ENCODE measurements at places on chromosomes 12 and 14.

- no peak for DNase-seq
Measured at GRCh38 chr14:58288106-58288792, 10.1 kb upstream of the ARID4A start.

DNA sequence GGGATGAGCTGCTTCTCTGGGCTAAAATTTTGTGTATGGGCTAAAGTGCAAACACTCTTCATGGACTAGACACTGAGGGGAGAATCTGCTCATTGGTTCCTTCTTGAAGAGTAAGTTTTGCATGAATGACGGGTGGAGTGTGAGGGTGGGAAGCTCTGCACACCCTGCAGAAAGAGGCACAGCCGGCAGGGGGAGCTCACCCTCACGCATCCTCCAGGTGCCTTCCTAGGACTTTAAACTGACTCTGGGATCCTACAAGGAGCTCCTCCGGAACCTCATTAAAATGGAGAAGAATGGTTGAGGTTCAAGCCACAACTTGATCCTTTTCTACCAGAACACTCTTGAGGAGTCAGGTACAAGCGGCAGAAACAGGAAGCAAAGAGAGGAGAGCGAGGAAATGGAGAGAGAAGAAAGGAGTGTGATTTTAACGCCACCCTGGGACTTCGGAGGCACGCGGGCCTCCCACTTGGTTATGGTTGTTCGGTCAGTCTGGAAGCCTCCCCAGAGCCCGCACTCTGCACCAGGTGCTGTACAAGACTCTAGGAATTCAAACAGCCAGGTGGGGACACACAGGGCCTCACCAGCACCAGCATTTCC lies 87.5 kb downstream of the SETD3 start:
- no peak for DNase-seq

DNA sequence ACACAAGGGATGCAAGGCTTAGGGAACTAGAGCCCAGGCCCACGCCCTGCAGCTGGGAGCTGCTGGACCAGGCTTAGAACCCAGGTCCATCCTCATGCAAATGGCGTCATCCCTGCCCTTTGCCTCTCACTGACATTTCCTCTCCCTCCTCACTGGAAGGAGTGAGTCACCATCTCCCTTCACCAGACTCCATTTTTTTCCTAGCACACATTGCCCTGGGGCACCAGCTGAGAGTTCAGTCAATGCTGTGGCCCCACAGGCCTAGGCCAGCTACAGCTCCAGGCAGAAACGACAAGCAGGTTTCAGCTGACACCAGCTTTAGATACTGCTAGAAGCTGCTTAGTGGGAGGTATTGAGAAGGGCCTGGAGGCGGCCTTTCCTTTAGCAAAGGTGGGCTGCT lies 98.9 kb downstream of the RIMBP2 start:
- no peak for DNase-seq

- no peak for DNase-seq
Measured at GRCh38 chr12:68250454-68250853, 3.0 kb downstream of the IL22 start.

DNA sequence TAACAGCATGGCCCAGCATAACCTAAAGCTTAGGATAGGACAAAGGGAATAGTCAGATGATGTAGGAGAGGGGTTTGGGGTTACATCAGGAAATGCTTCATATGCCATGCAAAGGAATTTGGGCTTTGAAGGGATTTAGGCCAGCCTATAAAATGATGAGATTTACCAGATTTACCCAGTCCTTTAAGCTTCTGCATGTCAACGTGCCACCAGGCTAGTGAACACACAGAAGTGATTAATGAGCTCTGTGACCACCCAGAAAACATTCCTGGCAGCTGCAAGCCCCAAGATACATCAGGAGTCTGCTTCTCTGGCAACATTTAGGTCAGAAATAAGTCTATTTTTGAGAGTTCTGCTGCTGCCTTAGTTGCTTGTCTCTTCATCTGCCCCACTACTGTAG lies 118.3 kb downstream of the LRIG3 start:
- no peak for DNase-seq

DNA sequence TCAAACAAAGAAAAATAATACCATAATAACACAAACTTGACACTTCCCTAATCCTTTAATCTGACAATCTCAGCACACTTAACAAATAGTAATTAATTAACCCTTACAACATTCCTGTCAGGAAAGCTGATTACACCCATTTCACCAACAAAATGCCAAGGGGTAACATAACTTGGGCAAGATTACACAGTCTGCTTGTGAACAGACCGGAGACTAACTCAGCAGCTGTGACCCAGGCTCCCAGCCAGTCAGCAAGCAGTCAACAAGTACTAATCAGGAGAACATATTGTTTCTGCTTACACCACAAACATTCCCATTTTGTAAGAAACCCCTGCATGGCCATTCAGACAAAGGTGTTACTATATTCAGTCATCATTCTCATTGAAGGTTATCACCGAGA lies 592.5 kb upstream of the FLRT2 start:
- no peak for DNase-seq

DNA sequence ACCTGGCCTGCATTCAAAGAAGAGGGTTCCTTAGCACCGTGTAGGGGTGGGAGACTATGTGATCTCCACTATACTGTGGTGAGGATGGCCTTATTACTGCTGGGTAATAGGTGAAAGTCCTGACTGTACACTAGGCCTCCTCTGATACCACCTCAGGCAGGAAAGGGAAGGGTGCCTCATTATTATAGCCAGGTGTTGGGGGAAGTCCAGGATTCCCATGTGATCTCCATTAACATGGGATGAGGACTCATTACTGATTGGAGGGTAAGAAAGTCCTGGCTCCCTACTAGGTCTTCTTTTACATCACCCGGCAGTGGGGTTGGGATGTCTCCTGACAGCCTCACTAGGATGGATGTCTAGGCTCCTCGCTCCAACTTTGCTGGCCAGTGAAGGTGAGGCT lies 252.1 kb downstream of the LRIG3 start:
- no peak for DNase-seq

GRCh38 chr12:81953541-81953940 lies 194.4 kb upstream of the PPFIA2 start:
- DNase-seq, result no peak

DNA sequence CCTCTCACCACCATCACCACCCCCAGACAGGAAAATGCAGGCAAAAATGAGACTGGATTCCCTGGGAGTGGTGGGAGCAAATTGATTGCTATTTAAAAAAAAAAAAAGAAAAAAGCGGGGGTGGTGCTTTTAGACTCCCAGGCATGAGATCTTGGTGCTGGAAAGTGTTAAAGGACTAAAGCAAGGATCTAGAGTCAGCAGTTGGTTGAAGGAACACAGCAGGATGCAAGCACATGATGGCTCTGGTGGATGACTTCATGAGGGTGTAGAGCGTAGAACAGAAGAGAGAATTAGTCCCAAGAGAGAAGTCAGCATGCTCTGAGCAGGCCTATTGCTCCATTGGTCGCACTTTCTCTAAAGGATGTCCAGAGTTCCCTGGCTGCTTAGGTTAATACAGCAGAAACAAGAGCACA lies 183.8 kb upstream of the HMGA2 start:
- DNase-seq, result no peak

DNA sequence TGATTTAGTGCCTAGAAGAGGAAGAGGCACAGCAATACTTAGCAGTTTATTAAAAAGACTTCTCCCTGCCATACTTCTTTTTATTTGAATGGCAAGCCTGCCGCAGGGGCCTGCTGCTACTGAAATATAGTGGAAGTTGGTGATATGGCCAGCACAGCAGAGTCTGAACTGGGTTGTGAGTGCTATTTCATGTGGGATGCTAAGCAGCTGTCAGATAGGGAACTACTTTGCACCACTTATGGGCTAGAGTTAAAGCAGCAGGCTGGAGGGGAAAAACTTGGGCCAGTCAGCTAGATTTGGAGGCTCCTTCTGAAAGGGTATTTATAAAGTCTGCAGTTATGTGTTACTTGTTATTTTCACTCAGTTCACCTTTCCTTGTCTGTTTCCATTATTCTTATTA lies 299.0 kb upstream of the E2F7 start:
- no peak for DNase-seq

DNA sequence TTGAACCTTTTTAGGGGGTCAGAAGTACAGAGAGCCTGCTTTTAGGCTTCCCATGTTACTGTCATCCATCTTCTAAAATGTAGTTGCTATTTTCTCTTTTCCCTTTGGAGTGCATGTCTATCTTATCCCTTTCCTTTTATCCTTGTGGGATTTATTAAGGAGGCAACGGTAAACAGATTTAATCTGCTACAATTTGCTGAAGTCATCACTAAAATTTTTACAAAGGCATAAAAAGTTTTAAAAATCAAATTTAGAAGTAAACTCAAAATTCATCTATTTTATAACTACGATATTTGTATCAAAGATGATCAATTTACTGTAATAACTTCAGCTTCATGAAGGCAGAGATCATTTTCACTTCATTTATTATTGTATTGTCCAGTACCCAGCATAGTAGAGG lies 118.7 kb downstream of the RPS6KA5 start:
- no peak for DNase-seq

GRCh38 chr14:33736299-33736825 lies 214.5 kb downstream of the EGLN3 start:
- no peak for DNase-seq

- peak; percentile 32 for DNase-seq
Measured at GRCh38 chr14:73759183-73759713, 45.1 kb upstream of the PNMA1 start.

GRCh38 chr12:84408936-84409335 lies 503.7 kb downstream of the SLC6A15 start:
- DNase-seq, result no peak

- DNase-seq, result no peak
Measured at GRCh38 chr12:68440068-68440581, 108.0 kb upstream of the MDM1 start.

- no peak for DNase-seq
Measured at GRCh38 chr14:63296060-63296563, 22.6 kb downstream of the GPHB5 start.

- DNase-seq, result no peak
Measured at GRCh38 chr12:120234643-120235368, 30.7 kb downstream of the PXN start.

- DNase-seq, result no peak
Measured at GRCh38 chr12:102950107-102950949, 7.1 kb upstream of the ASCL1 start.

- no peak for DNase-seq
Measured at GRCh38 chr12:32839828-32840227, 56.7 kb downstream of the PKP2 start.

DNA sequence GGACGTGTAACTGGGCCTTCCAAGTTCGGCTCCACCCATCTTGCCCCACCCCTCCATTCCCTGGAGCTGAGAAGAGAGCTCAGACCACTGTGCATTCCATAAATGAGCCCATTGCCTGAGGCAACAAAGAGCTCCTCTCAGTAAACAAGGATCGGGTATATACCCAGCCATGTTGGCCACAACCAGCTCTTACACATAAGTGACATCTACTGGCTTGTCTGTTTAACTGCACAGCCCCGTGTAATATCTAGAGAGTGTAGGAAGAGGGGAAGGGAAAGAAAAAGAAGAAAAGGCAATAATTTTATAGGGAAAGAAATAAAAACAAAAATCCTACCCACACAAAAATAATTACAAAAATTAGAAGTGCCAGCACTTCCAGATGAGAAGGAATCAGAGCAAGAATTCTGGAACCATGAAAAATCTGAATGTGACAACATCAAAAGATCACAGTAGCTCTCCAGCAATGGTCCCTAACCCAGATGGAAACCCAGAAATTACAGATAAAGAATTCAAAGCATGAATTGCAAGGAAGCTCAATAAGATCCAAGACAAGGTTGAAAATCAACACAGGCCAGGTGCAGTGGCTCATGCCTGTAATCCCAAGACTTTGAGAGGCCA lies 308.1 kb downstream of the RPAP3 start:
- no peak for DNase-seq

- DNase-seq, result no peak
Measured at GRCh38 chr14:102629808-102630350, 37.4 kb downstream of the RCOR1 start.

- DNase-seq, result no peak
Measured at GRCh38 chr14:52599974-52600373, 47.3 kb downstream of the GPR137C start.

DNA sequence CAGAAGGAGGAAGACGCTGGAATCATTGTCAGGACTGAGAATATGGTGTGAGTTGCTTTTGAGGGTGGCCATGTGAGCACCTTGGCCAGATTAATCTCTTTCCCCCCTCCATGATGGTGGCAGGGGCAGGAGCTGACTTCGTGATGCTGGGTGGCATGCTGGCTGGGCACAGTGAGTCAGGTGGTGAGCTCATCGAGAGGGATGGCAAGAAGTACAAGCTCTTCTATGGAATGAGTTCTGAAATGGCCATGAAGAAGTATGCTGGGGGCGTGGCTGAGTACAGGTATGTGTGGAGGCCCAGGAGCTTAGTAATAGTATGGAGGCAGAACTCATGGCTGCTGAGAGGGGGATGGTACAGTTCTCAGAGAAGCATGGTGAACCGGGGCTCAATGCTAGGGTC lies 4.3 kb downstream of the TINF2 start:
- DNase-seq, result no peak

- no peak for DNase-seq
Measured at GRCh38 chr14:68451696-68452373, 341.0 kb downstream of the ZFP36L1 start.

DNA sequence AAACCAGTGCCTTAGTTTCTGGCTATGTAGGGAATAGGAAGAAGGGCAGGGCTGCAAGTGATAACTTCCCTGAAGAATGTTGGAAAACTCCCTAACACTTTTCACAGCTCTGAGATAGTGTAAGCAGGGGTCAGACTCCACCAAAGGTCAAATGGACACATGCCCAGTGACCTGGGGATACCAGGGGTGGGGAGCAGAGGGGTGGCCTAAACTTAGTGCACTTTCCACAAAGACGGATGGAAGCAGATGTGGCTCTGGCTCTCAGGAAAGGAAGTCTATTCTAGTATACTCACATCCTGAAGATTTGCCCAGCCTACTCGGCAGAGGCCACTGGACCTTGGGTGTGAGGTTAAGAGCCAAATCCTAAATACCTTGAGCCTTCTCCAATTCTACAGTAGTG lies 285.8 kb downstream of the NUAK1 start:
- no peak for DNase-seq

DNA sequence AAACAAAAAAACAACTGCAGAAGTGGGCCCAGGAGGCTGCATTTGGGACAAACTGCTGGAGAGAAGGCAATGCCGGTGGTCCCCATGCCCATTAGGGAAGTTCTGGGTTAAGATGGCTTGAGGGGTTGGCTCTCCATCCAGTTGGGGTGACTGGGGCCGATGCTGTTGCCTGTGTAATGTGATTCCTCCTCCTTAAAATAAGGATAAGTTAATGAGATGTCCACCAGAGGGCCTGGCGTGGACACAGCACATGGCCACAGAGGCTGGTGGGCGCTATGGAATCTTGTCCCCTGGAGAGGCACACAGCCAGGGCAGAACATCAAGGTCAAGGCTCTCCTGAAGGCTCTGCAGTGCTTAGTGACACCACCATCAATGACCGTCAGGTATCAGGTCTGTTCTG lies 1.0 kb upstream of the TESC start:
- no peak for DNase-seq

GRCh38 chr12:123996581-123996980 lies 23.6 kb downstream of the ZNF664 start:
- DNase-seq, result no peak

- no peak for DNase-seq
Measured at GRCh38 chr14:89247457-89248122, 169.4 kb downstream of the FOXN3 start.

All from stimulated activated CD4-positive, alpha-beta T cell treated with anti-CD3 and anti-CD28 coated beads, Interleukin-15, amount 100 ng/mL, for 1 hour (primary cell).